ENCODE measurements at places on chromosomes 5 and 9.

- no peak for DNase-seq
Observed at GRCh38 chr5:132235340-132235739, 7.7 kb upstream of the P4HA2 start.

DNA sequence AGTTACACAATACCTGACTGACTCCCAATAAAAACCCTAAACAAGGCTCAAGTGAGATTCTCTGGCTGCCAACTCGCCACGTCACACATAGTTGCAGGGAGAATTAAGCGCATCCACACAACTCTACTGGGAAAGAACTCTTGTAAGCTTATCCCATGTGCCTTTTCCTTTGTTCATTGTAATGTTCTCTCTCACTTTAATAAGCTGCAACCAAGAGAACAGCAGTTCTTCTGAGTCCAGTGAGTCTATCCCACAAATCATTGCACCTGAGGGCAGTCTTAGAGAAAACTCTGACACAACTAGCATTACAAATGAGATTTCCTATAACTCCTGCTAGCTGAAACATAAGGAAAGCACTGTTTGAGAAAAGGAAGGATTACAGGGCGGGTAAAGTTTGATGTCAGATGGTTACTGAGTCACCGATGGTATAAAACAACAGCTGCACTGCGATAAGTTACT is 27.4 kb downstream of the CENPK start:
- DNase-seq, result no peak

GRCh38 chr5:171766875-171767274 is 18.7 kb upstream of the SMIM23 start:
- DNase-seq, result no peak

DNA sequence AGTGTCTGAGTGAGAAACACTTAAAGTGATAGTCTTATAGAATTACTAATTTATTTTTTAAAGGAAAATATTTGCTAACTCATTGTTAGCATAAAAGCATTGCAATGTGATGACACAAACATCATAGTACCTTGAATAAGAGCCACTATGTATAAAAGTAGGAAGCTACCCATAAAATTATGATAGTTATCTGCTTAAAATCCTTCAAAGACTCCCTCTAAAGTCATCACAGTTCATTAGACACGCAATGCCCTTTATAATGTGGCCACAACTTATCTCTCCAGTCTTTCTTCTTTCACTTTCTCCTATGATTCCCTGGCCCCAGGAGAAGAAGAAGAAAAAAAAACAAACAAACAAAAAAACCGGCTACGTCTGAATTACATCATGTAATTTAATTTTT is 1144.0 kb upstream of the NUDT12 start:
- DNase-seq, result no peak

GRCh38 chr9:129921905-129922304 is 86.6 kb downstream of the USP20 start:
- no peak for DNase-seq

DNA sequence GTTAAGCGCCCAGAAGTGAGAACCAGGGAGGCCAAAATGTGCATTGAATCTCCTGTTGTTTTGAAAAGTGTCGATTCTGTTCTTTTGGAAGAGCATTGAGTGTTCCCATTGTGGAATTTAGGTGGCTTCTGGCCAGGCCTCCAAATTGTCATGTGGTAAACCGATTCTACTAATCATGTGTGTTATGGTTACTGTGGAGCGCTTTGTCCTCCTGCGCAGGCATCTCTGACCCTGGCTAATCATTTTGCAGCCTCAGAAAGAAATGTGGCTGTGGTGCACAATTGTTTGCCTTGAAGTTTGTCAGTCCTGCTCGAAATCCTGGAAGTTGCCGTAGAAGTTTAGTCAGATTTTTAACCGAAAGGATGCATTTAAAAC is 121.3 kb downstream of the RASGRF2 start:
- no peak for DNase-seq

GRCh38 chr5:96562614-96563013 is 99.6 kb upstream of the CAST start:
- DNase-seq, result no peak

DNA sequence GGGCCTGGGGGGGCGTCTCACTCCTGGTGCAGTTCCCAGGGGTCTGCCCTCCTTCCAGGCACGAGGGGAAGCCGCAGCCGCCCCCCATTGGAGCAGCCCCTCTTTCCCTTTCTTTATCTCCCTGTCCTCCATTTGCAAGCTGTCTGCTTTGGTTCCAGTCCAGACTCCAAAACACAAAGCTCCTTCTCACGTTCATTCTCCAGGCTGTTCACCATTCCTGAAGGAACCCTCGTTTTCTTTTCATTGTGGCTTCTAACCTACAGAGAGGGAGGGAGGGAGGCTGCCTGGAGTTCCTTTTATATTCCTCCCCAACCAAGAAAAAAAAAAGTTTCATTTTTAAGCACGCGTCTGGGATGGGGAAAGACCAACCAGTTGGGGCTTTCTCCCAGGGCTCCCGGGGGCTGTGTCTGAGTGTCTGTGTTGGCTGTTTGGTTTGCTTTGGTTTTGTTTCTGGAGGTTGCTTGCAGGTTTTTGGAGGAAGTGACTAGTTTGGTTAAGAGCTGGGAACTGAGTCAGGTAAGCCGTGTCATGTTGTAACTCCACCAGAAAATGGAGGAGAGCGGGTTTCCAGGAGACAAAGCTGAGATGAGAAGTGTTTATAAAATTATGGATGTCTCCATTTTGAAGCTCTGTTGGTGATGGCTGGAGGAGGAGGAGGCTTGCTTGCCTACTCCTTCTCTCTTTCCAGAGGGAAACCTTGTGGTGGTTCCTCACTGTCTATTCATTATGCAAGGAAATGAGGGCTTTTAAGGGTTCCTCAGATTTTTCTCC is 1.6 kb downstream of the ZNF462 start:
- DNase-seq, result no peak

DNA sequence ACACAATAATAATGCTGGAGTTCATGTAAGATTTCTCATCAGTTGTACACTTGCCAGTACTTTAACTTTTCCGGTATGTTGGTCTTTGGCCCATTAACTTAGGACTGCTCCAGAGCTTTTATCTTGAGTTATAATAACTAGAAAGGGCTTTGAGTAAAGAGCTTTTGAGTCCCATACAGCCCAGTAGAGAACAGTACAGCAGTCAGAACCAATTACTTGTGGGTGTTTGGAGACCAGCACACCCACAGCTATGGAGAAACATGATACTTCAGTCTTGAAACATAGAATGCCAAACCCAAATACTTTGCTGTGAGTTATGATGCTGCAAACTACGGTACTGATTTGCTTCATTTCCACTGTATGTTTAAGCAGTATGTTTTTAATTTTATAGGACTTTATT is 374.3 kb downstream of the CCDC171 start:
- DNase-seq, result no peak

GRCh38 chr9:136147890-136148714 is 29.4 kb upstream of the TMEM250 start:
- no peak for DNase-seq

DNA sequence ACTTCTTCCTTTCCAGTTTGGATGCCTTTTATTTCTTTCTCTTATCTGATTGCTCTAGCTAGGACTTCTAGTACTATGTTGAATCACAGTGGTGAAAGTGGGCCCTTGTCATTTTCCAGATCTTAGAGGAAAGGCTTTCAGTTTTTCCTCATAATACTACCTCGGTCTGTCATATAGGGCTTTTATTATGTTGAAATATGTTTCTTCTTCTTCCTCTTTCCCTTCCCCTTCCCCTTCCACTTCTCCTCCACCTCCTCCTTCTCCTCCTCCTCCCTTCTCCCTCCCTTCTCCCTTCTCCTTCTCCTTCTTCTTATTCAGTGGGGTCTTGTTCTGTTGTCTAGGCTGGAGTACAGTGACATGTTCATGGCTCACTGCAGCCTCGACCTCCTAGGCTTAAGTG is 9.2 kb upstream of the TERT start:
- no peak for DNase-seq

All from stimulated activated CD8-positive, alpha-beta memory T cell treated with anti-CD3 and anti-CD28 coated beads, Interleukin-7, amount 100 ng/mL, for 1 hour (primary cell).